ENCODE measurements at places on chromosomes 1 and 21. TPM values are rescaled to one million over a fixed set of nuclear protein-coding genes. Genes with fewer than 3 reads are reported as not detected.

DNA sequence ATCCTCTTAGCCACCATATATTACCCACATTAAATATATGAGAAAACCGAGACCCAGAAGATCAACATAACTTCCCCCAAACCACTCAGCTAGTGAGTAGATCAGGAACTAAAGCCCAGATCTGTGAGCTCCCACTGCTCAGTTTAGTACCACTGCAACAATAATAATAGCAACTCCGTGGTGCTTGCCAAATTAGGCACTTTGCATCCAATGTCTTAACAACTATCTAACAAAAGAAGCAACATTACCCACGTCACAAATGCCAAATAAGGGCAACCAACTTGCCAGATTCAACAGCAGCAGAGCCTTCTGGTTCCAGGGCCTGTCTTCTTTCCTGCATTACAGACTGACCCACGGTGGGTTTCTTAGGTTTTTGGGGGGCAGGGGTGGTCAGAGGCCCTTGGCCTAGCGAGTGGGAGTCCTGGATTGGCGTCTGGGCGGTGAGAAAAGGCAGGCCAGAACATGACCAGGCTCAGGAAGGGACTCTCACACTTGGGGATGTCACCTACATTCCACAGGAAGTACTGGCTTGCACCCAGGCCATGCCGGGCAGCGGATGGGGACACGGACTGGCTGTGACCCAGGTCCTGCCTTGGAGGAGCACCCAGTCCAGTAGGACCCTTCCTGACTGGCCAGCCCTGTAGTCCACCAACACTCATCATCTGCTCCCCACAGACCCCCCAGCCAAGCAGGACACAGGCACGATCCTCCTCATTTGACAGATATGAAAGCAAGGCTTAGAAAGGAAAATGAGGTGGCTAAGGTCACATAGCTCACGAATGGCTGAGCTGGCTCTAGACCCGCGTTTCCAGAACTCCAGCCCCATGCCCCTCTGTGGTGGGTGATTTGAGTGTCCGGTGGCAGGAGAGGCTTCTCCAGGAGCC, 4.6 kb downstream of the HCRTR1 start:
- DNase-seq, result no peak
- no peak overlapping the region for H3K27ac ChIP-seq
- H3K36me3 ChIP-seq, result no peaks in the 10 kb centered on the region

Gene WNT9A
- 0.61 TPM for total RNA-seq

DNA sequence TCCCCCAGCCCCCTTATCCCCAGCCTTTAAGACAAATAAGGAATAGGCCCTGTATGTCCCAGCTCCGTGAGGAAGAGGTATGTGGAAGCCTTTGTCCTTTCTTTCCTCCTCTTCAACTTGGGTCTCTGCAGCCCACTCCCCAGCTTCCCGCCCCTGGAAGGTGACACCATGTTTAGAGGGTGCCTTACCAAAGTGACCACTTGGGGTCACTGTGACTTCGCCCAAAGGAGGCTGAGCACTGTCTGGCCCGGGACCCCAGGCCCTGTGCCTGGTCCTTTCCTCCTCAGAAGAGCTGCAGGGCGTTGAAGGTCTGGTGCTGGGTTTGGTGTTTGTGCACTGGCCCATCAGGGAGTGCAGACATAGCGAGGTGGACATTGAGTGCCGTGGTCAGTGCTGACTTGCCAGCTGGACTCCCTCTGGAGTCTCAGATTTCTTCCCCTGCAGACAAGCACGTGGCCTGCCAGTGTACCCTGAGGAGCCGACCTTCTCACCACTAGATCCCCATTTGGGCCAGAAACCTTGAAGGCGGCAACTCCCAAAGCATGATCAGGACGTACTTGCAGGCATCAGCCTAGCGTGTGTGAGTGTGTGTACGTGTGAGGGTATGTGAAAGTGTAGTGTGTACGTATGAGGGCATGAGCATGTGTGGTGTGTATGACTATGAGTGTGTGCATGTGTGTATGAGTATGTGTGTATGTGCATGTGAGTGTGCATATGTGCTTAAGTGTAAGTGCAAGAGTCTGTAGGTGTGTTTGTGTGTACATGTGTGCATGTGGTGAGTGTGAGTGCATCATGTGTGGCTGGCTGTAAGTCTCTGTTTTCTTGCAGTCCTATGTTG, 181.4 kb upstream of the KIAA0040 start:
- H3K4me3 ChIP-seq, result no peak overlapping the region
- no peaks in the 10 kb centered on the region for H3K4me1 ChIP-seq
- H3K27me3 ChIP-seq, result peaks cover 4% of the 10 kb centered on the region

- no peak for DNase-seq
- no peak overlapping the region for H3K4me3 ChIP-seq
- peaks cover 40% of the 10 kb centered on the region for H3K4me1 ChIP-seq
- H3K27ac ChIP-seq, result no peak overlapping the region
- peaks cover 5% of the 10 kb centered on the region for H3K27me3 ChIP-seq
Observed at GRCh38 chr1:109272021-109272799, 10.7 kb downstream of the PSRC1 start.

Gene DNM3
- total RNA-seq, result 0.47 TPM

Data from HFFc6 (cell line).